Sigmoid colon (tissue), 7 donors: ENCODE measurements at places on chromosomes 7 and 10.

GRCh38 chr10:12907656-12908055 lies 93.9 kb downstream of the CCDC3 start:
- DNase-seq: no peak

GRCh38 chr7:27727058-27727457 lies 12.9 kb upstream of the TAX1BP1 start:
- DNase-seq: no peak

DNA sequence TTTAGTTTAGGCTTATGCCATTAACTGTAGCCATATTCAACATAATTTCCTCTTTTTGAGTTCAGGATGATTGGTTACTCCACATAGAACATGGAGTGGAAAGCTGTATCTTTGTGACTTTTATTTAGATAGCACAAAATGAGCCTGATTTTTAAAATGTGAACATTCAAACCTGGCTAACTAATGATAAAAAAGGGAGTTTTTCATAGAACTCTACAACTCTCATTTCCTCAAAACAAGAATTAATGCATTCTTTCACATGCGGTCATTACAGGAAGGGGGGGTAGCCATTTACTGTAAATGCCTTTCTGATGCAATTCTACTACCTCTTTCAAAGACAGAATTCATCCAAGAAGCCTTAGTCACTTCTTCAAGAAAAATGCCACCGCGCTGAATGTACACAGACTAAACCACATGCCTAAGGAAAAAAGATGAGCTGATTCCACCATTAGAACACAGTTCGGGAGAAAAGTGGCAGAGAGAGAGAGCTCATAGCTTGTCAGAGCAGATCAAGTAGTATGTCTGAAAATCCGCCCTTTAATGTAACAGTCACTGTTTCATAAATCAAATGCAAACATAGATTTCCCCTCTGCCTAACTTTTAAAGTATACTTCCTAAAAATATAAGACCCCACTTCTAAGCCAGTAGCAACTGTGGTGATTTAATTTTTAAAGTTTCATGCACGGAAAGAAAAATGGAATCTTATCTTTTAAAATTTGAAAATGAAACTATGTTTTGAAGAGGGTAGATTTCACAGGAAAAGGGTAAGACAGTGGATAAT lies 226.4 kb upstream of the KLF14 start:
- DNase-seq: no peak

- no peak for DNase-seq
Measured at GRCh38 chr7:125878988-125879387, 949.4 kb upstream of the POT1 start.

DNA sequence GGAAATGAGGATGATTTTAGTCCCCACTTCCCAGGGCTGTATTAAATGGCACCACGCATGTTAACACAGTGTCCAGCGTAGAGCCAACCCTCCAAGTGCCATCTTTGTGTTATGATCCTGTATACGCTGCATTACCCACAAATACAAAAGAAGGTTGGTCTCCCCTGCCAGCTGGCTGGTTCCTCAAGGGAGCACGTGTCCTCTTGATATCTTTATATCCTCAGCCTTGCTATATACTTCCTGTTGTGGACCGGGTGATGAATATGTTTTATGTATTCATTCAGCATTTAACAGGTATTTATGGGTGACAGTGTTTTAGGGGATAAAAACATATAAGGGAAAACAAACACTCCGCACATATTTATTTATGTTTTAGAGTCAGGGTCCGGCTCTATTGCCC lies 23.2 kb upstream of the PRRT4 start:
- DNase-seq: no peak

GRCh38 chr7:126791306-126791705 lies 461.4 kb downstream of the GRM8 start:
- no peak for DNase-seq

DNA sequence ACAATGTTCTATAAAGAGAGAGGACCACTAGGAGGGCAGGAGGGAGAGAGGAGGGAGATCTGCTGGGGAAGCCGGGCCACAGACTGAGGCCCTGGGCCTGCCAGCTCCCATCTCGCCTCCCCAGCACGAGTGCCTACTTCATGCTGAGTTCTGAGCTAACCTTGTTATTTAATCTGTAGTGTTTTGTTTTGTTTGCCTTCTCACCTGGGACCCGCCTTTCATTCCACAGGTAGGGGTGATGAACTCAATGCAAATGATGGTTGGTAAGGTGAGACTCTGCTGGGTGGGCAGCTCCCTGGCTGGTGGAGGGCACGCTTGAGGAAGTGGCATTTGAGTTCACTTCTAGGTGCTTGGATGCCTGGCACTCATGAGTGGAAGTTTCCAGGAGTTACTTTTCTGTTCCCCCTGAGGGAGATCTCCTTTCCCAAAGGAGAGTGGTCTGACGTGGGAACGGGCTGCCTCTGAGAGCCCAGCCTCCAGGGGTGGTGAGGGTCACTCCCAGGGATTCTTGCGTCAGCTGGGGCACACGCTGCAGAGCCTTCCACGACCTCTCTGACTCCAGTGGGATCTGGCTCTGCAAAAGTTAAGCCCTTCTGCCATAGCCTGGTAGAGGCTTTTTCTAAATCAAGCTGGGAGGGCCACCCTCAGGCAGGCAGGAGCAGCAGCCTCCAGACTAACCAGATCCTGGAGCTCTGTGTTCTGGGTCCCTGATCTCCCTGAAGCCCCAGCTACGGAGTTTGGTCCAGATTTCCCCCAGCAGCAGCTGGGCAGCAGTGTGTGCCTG lies 22.4 kb downstream of the UBTD1 start:
- no peak for DNase-seq

- no peak for DNase-seq
Measured at GRCh38 chr7:16712916-16713315, 40.6 kb upstream of the TSPAN13 start.

DNA sequence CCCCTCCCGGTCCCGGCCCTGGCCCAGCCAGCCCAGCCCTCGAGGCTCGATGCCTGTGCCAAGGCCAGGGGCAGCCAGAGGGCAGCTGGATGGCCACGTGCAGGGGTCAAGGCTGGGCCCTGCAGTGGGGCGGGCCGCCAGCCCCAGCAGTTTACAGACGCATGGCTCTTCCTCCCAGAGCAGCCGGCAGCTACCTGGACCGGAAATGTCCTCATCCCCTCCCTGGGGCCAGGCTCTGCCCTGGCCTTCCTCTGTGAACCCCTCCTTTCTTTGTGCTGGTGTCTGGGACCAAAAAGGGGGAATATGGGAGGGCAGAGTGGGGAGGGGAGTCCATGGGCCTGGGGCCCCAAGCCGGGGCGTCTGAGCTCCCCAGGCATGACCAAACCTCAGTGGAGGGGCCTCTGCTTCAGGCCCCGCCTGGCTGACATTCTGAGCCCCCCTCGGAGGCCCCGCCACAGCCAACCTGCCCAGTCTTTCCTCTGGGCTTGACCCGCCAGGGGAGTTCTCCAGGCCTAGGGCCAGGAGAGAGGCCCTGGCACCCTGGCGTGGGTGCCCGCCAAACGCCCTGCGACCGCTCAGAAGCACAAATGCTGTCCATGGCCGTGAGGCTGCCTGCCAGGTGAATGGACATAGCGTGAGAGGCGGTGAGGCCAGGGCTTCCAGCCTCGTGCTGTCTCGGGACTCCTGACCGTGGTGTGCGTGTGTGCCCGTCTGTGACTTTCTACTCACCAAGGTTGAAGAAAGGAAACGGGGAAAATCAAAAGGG lies 24.7 kb upstream of the AMZ1 start:
- peak; percentile 73 for DNase-seq

GRCh38 chr10:91127341-91128082 lies 93.0 kb upstream of the PCGF5 start:
- DNase-seq: no peak
